ENCODE measurements at places on chromosomes 5 and 9.

- H3K36me3 ChIP-seq: no peaks in the 10 kb centered on the region
- DNase-seq: peak; percentile 88
- no peak overlapping the region for H3K27ac ChIP-seq
- no peaks in the 10 kb centered on the region for H3K27me3 ChIP-seq
- no peaks in the 10 kb centered on the region for H3K4me1 ChIP-seq
Observed at GRCh38 chr9:124285903-124286291, 28.1 kb downstream of the NEK6 start.

DNA sequence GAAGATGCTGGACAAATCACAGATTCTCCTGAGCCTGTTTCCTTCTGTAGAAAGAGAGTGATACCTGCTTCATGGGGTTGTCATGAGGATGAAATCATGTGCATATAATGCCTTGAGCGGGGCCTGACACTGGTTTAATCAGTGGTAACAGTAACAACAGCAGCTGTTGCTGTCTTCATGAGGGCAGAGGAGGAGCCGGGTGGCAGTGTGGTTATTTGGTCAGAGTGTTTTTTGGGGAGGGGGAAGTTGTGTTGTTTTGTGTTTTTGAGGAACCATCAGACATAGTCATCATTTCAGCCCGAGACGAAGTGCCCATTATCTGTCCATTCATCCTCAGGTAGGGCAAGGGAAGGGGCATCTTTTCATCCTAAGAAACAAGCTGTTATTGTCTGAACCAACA, 44.0 kb downstream of the NEURL1B start:
- H3K4me1 ChIP-seq: peaks cover 2% of the 10 kb centered on the region
- H3K27ac ChIP-seq: no peak overlapping the region
- no peak overlapping the region for H3K4me3 ChIP-seq
- no peaks in the 10 kb centered on the region for H3K27me3 ChIP-seq
- no peaks in the 10 kb centered on the region for H3K36me3 ChIP-seq

GRCh38 chr9:125460883-125461635, 199.4 kb downstream of the GAPVD1 start:
- H3K4me1 ChIP-seq: peaks cover 3% of the 10 kb centered on the region
- no peaks in the 10 kb centered on the region for H3K36me3 ChIP-seq
- no peaks in the 10 kb centered on the region for H3K27me3 ChIP-seq
- no peak for DNase-seq
- no peak overlapping the region for H3K27ac ChIP-seq
- H3K4me3 ChIP-seq: no peak overlapping the region

DNA sequence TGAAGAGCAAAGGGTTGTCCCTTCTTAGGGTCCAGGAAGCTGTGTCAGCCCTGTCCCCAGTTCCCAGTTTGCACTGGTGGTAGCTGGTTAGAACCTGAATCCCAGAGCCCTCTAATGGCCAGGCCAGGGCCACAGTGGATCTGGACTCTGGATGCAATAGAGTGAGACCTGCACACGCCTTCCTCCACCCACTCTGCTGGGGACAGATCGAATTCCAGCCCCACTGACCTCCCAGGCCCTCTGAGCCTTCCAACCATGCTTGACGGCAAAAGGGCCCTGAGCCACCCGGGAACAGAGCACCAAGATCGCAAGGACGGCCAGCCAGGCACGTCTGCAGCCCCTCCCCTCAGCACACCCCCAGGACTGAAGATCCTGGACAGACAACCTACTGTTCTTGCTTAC, 23.7 kb downstream of the NAIF1 start:
- DNase-seq: no peak
- no peak overlapping the region for H3K27ac ChIP-seq
- no peaks in the 10 kb centered on the region for H3K27me3 ChIP-seq
- no peaks in the 10 kb centered on the region for H3K4me1 ChIP-seq
- no peak overlapping the region for H3K4me3 ChIP-seq

DNA sequence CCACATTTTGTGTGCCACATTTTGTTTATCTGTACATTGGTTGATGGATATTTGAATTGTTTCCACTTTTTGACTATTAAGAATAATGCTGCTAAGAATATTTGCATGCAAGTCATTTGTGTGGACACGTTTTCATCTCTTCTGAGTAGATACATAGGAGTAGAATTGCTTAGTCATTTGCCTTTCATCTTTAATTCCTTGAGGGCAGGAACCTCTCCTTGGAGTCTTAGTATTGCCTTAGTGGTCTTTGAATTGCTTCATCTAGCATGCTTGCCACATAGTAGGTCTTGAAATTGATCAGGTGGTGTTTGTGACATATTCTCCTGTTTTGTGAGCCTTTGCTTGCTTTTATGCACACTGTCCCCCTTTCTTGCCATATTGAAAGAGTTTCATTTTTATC, 128.5 kb downstream of the NR3C1 start:
- no peak for DNase-seq
- H3K4me1 ChIP-seq: no peaks in the 10 kb centered on the region
- H3K36me3 ChIP-seq: peaks cover 3% of the 10 kb centered on the region
- H3K27me3 ChIP-seq: no peaks in the 10 kb centered on the region
- H3K4me3 ChIP-seq: no peak overlapping the region

GRCh38 chr5:14777187-14777586, 94.4 kb downstream of the ANKH start:
- H3K4me3 ChIP-seq: no peak overlapping the region
- H3K36me3 ChIP-seq: no peaks in the 10 kb centered on the region
- no peaks in the 10 kb centered on the region for H3K27me3 ChIP-seq
- no peak for DNase-seq

GRCh38 chr5:156394642-156395305, 67.8 kb downstream of the SGCD start:
- no peaks in the 10 kb centered on the region for H3K27me3 ChIP-seq
- no peak for DNase-seq
- no peaks in the 10 kb centered on the region for H3K36me3 ChIP-seq

- no peak overlapping the region for H3K4me3 ChIP-seq
- H3K36me3 ChIP-seq: no peaks in the 10 kb centered on the region
- H3K27me3 ChIP-seq: no peaks in the 10 kb centered on the region
- H3K27ac ChIP-seq: no peak overlapping the region
- DNase-seq: no peak
Observed at GRCh38 chr9:101138509-101138908, 110.0 kb downstream of the PLPPR1 start.

DNA sequence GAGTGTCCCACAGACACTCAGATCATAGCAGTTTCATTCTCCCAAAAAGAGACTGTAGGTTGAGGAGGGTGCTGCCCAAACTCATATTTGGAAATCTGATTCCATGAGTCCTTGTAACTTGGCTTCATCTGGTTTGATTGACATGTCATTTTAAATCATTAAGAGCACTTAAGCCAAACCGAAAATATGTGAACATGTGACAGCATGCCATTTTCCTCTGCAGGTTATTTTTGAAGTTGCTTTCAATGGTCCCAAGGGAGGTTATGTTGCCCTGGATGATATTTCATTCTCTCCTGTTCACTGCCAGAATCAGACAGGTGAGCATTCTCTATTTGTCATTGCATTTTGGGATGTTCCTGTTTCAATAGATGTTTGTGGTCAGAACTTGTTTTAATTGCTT, 87.6 kb downstream of the MAMDC2 start:
- no peak overlapping the region for H3K27ac ChIP-seq
- H3K27me3 ChIP-seq: no peaks in the 10 kb centered on the region
- no peaks in the 10 kb centered on the region for H3K36me3 ChIP-seq
- DNase-seq: no peak
- H3K4me3 ChIP-seq: no peak overlapping the region

DNA sequence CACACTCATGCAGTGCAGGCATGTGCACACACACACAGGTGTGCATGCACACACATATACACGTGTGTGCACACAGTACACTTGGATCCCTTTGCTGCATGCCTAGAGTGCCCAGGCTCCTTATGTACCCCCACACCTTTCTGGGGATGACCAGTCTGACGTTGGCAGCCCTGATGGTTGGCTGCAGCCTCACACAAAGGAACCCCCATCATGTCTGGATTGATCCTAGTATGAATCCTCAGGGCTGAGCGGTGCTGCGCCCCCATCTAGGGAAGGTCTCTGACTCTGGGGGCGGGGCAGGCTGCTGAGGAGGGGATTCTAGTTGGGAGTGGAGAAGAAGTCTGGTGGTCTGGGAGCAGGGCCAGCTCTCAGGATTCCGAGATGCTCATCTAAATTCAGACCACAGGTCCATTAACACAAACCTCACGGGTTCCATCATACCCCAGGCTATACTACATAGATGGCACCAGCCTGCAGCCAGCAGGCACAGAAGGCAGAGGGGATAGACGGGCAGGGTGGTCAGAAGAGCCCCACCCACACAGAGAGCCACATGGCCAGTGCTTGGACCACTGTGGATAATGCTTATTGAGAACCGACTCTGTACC, 50.5 kb upstream of the OLFM1 start:
- no peaks in the 10 kb centered on the region for H3K4me1 ChIP-seq
- no peaks in the 10 kb centered on the region for H3K27me3 ChIP-seq
- H3K36me3 ChIP-seq: no peaks in the 10 kb centered on the region
- DNase-seq: no peak

DNA sequence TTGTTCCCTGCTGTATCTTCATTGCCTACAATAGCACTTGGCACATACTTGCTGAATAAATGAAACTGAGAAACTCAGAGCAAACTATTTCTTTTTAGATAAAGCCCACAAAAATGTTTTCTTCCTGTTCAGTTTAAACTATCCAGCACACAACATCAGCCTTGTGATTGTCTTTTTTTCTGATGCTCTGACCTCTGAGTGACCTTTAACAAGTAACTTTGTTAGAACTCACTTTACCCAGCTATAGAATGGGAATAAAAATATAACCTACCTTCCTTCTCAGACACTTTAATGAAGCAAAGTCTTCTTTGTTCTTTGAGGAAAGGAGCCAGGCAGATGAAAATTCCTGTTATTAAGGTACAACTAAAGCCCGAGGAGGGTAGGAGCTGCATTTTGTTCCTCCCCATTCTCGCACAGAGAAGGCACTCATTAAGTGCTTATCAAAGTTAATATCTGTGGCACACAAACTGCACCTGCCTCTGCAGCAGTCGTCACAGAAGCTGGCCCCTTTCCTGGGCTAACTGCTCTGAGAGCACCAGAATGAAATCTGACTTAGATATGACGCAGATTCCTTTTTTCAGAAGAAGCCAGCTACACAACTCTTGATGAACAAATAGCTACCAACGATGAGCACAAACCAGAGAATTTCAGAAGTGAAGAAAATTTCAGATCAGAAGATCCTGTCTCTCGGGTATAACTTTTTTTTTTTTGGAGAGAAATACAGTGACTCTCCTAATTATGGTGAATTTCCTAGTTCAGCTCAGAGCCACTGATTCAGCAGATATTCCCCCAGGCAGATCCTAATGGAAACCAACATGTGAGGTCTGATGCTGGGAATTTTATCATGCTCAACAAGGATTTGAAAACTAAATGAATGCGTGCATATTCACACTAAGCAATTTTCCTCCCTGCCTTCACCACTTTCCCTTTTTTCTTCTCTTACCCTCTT, 31.0 kb upstream of the NR3C1 start:
- no peaks in the 10 kb centered on the region for H3K4me1 ChIP-seq
- no peak overlapping the region for H3K27ac ChIP-seq
- H3K4me3 ChIP-seq: no peak overlapping the region

DNA sequence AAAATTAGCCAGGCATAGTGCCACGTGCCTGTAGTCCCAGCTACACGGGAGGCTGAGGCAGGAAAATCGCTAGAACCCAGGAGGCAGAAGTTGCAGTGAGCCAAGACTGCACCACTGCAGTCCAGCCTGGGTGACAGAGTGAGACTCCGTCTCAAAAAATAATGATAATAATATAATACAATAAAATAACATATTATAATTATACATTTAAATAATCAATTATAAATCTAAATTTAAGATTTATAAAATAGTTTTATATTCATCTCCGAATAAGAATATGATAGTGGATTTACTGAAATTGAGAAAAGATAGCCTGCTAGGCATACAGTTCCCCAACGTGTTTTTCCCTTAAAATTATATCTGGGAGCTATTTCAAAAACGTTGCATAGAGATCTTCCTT, 599.6 kb downstream of the CDH18 start:
- no peaks in the 10 kb centered on the region for H3K36me3 ChIP-seq
- H3K4me3 ChIP-seq: no peak overlapping the region
- H3K4me1 ChIP-seq: no peaks in the 10 kb centered on the region
- DNase-seq: no peak
- H3K27ac ChIP-seq: no peak overlapping the region
- no peaks in the 10 kb centered on the region for H3K27me3 ChIP-seq

DNA sequence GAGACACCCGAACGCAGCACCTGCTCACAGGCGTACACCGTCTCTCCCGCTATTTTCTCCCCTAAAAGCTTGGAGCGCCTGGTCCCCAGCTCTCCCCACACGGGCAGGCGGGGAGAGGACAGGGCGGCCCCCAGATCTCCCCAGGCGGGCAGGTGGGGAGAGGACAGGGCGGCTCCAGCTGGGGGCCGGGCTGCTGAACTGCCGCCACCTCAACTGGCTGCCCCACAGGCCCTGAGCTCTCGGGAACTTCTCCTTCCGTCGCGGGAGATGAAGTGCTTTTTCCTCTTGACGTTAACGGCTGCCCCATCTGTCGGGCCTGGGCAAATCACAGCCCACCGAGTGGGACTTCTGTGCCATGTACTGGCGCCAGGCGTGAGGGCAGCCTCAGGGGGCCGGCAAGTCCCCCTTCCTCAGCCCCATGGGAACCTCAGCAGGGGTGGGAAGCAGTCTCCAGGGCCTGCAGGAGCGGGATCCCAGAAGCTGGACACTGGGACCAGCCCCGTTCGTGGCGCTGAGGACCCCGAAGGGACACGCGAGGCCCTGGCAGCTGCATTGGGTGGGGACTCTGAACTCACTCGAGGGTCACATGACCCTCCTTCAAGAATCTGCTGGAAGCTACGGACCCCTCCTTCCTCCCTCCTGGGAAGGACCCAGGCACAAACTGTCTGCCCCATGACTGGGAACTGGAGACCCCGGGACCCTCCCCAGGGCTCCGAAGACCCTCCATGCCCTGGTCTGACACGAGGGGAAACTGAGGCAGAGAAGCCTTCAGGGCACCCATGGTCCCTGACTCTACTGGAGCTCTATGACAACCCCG, 5.7 kb upstream of the EGFL7 start:
- no peaks in the 10 kb centered on the region for H3K27me3 ChIP-seq
- no peak overlapping the region for H3K4me3 ChIP-seq
- DNase-seq: peak; percentile 47
- no peak overlapping the region for H3K27ac ChIP-seq

- no peaks in the 10 kb centered on the region for H3K36me3 ChIP-seq
- no peaks in the 10 kb centered on the region for H3K4me1 ChIP-seq
- no peaks in the 10 kb centered on the region for H3K27me3 ChIP-seq
- H3K27ac ChIP-seq: no peak overlapping the region
- no peak for DNase-seq
Observed at GRCh38 chr5:33363537-33363936, 77.2 kb upstream of the TARS1 start.

DNA sequence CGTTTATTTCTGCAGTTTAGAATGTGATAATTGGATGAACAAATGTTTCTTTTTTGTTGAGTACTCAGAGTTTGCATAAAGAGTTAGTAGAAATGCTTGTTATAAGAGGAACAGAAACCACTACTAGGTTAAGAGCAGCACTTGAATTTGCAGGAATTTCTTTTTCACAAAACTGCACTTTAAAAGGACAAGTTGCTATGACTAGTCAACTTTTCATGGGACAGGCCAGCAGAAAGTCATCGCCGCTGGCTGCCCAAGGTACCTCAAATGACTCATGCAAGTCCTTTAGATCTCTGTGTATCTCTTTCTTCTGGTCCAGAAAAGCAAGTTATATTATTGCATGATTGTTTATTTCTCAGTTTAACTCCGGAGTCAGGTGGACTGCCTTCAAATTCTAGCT, 97.3 kb upstream of the HMHB1 start:
- no peak for DNase-seq
- no peaks in the 10 kb centered on the region for H3K36me3 ChIP-seq
- no peaks in the 10 kb centered on the region for H3K27me3 ChIP-seq
- no peaks in the 10 kb centered on the region for H3K4me1 ChIP-seq

- no peaks in the 10 kb centered on the region for H3K36me3 ChIP-seq
- H3K27me3 ChIP-seq: no peaks in the 10 kb centered on the region
- no peak overlapping the region for H3K4me3 ChIP-seq
- no peak overlapping the region for H3K27ac ChIP-seq
- DNase-seq: peak; percentile 42
- H3K4me1 ChIP-seq: no peaks in the 10 kb centered on the region
Observed at GRCh38 chr9:134663753-134664415, 22.3 kb downstream of the COL5A1 start.
